ENCODE measurements at places on chromosomes 11 and 22.

- DNase-seq: no peak
Measured at GRCh38 chr11:115241899-115242298, 262.3 kb downstream of the CADM1 start.

DNA sequence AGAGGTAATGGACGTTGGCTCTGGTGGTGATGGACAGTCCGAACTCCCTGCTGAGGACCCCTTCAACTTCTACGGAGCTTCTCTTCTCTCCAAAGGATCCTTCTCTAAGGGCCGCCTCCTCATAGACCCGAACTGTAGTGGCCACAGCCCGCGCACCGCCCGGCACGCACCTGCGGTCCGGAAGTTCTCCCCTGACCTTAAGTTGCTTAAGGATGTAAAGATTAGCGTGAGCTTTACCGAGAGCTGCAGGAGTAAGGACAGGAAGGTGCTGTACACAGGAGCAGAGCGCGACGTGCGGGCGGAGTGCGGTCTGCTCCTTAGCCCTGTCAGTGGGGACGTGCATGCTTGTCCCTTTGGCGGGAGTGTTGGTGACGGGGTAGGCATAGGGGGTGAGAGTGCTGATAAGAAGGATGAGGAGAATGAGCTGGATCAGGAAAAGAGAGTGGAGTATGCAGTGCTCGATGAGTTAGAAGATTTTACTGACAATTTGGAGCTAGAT lies 6.1 kb downstream of the DGCR8 start:
- no peak for DNase-seq

DNA sequence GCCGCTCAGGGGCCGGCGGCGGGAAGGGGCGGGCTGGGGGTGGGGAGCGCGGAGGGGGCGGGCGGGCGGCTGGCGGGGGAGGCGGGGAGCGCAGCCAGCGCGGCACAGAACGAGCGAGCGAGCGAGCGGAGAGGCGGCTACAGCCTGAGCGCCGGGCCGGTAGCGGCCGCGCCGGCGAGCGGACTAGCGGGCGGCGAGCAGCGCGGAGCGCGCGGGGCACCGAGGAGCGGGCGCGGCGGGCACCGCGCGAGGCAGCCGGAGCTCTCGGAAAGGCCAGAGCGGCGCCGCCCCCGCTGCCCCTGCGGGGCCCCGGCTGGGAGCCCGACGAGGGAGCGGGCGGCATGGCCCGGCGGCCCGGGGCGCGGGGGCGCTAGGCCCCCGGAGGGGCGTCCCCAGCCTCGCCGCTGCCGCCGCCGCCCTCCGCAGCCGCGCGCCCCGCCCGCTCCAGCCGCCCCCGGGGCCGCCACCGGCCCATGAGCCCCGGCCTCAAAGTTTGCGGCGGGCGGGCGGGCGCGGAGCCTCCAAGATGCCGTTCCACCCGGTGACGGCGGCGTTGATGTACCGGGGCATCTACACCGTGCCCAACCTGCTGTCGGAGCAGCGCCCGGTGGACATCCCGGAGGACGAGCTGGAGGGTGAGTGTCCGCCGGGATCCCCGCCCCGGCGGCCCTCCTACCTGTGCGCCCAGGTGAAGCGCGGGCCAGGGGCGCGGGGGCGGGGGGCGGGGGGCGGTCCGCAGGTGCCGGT lies at the start of gene CABP7:
TSS of gene CABP7 (plus strand) at position 105 of the 747 bp plus-strand sequence. CDS start at position 527, 422 bp downstream.
- DNase-seq: no peak

DNA sequence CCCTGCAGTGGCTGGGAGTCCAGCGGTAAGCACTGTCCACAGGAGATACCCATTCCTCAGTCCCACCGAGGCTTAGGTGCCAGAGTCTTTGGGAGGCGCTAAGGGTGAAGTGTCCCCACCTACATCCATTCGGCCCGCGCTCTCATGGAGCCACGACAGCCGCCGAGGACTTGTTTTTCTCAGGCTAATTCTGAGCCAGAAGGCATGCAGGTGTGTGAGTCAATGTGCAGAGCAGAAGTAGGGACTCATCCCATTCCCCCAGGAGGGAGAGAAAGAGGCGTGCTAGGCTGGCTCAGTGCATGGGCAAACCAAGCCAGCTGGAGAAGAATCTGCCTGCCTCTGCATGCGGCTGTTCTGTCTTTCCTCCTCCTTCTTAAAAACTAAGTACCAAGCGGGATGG lies 46.6 kb downstream of the KCNC1 start:
- DNase-seq: no peak

- DNase-seq: no peak
Measured at GRCh38 chr22:30867746-30868662, 100.6 kb downstream of the MORC2 start.

DNA sequence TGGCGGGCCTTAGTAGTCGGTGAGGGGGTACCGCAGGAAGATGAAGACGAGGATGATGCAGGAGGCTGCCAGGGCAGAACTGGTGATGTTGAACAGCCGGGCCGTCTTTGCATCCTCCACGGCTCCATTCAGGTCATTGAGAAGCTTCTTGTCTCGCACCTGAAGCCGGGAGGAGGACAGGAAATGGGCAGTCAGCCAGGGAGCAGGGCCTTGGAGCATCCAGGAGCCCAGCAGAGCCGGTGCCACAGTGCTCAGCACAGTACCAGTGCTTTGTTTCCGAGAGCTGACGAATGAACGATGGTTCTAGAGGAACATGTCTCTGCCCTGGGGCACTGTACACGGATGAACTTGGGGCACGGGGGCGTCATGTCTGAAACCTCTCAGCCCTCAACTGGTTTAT lies 15.1 kb downstream of the IFITM10 start:
- DNase-seq: no peak

GRCh38 chr22:32562916-32563315 lies 88.3 kb downstream of the FBXO7 start:
- DNase-seq: no peak

GRCh38 chr22:47987885-47988515 lies 1225.5 kb downstream of the TBC1D22A start:
- DNase-seq: no peak

DNA sequence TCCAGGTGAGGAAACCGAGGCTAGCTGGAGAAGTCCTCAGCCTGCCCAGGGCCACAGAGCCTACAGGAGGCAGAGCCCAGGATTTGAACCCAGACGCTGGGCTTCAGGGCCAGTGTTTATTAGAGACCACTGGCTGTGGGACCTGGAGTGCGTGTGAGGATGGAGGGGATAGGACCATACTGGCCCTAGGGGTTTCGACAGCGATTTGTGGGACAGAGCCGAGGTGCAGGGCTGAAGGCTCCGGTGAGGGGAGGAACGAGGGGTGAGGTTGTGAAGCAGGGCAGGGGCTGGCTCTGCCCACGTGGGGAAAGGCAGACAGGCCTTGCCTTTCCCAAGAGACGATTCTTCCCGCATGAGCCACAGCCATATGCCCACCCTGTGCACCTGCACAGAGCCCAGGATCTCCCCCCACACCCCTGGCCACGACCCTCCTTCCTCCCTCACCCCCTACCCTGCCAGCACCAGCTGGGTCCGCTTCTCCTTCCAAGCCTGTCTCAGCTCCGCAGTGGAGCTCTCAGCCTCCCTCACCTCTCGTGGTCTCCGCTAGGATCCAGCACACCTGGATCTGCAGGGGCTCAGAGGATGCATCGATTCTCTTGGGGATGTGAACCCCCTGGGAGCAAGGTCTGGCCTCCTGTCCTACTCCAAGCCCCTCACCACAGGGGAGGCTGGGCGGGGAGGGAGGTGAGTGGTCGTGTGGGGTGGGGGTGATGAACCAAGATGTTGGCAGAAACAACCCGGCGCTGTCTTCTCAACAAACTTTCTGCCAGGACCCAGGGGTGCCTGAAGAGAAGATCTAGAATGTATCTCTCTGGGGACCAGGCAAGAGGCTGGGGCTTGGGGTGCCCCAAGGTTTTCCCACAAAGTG lies 58.4 kb downstream of the RTL6 start:
- DNase-seq: no peak

- no peak for DNase-seq
Measured at GRCh38 chr11:108788565-108789199, 123.8 kb downstream of the DDX10 start.

DNA sequence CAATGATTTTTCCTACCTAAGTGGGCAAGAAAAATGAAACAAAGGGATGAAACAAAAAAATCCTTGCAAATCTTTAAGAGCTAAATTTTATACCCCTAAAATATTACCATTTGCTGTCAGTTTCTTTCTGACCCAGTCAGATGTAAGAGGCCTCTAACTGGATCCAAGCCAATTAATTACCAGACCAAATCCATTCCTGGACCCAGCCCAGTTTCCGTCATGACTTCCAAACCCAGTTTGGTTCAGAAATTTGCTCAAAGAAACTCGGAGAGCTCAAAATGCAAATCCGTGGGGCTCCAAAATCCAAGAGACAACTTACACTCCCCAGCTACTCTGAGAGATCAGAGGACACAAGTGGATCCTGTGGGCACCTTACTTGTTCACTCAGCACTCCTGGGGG lies 46.8 kb downstream of the TRIM44 start:
- no peak for DNase-seq

DNA sequence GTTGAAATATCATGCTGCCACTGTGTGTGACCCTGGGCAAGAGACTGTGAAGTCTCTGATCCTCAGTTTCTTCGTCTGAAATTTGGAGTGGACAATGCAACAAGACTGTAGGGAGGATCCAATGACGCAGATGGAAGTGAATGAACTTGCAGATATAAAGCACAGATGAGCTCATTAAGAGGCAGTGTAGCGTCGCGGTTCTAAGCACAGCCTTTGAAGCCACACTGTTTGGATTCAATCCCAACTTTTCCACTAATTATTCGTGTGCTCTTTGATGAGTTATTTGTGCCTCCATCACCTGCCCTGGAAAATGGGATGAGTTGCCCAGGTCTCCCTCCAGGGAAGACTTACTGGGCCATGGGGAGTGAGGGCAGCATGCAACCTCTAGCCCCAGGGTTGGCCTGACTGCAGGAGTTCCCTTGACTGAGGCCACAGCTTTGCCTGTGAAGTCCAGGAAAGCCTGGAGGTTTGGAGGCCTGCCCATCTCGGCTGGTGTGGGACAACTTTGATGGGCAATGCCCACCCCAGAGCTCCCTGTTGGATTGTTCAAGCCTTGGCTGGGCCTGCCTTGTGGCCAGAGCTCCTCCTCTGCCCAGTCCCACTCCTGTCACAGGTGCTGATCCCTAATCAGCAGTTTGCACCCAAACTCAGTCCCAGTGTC lies 266.0 kb upstream of the B3GAT1 start:
- DNase-seq: no peak

All from NCI-H187 treated with DMSO at 0.1 percent for 48 hours (cell line).